ENCODE measurements at places on chromosomes 16 and 17.

DNA sequence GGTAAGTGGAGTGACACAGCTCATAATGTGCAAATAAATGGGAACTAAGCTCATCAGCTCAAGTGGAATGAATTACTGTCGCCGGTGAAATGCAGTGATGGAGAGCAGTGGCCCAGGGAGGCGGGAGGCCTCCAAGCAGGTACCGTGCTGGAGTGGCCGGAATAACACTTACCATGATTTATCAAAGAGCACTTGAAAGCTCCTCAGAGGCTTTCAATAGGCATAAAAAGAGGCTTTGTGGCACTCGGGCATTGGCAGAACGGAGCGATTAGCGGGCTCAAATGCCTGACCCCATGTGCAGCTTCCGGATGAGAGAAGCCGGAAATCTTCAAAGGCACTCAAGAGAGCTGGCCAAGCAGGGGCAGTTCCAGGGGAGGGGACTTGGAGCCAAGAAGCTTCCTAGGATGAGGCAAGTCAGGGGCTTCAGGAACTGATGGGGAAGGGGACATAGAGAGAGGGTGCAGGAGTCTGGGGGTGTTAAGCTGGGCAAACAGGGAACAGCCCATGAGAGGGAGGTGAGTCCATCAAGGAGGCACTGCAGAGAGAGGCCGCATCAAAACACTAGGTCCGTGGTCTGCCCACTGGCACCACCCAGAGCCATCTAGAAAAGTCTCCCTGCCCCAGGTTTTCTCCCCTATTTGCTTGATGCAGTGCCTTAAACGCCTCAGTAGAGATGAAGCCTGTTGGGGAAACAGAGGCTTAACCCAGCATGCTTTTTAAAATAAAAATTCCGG, 144.0 kb upstream of the IRX6 start:
- DNase-seq, result peak; percentile 54

- no peak for DNase-seq
Observed at GRCh38 chr17:33980193-33980592, 274.9 kb upstream of the CCL2 start.

GRCh38 chr17:79811011-79811867, 14.4 kb upstream of the CBX8 start:
- peak; percentile 80 for DNase-seq

DNA sequence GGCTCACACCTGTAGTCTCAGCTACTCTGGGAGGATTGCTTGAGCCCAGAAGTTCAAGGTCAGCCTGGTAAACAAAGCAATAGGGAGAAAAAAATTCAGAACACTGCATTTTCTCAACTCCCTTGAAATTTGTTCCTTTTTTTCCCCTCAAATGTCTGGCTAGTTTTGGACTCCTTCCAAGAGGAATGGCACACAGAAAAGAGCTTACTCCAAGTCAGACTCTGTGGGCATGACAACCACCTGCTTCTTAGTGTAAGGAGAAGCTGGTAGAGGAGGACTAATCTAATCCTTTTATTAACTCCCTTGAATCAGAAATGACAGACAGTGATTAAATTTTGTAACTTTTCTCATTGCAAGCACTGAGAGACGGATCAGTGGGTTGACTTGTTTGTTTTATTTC, 27.9 kb upstream of the HYDIN start:
- DNase-seq, result no peak

- no peak for DNase-seq
Observed at GRCh38 chr17:12478311-12478710, 187.4 kb upstream of the MYOCD start.

- no peak for DNase-seq
Observed at GRCh38 chr16:25566183-25566582, 125.6 kb upstream of the HS3ST4 start.

- no peak for DNase-seq
Observed at GRCh38 chr16:24291932-24292331, 35.8 kb downstream of the CACNG3 start.

Data from ecto neural progenitor cell (in vitro differentiated cells).